T-helper 9 cell (primary cell): ENCODE measurements at places on chromosomes 7 and 10.

GRCh38 chr7:94683066-94683465 is 27.1 kb upstream of the SGCE start:
- no peak for DNase-seq

DNA sequence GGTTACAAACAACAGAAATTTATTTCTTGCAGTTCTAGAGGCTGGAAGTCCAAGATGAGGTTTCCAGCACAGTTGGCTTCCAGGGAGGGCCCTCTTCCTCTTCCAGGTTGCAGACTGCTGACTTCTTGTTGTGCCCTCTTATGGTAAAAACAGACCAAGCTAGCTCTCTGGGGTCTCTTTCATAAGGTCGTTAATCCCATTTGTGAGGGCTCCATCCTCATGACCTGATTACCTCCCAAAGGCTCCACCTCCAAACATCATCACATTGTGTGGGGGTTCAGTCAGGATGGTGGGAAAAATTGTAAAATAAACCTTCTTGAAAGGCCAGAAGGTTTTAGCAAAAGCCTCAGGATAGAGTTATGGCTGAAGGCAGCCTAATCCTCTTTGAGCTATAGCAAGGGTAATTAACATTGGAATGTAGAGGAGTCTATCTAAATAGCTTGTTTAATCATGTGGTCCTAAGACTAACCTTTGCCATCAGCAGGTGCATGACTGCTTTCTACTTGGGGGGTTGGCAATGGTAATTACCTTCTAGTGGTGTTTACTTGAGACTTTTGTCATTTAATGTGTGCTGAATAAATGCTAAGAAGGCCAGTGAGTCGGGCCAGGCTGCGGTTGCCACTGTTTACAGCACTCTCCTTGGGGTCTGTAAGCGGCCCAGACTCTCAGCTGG is 80.8 kb downstream of the PPP1R17 start:
- no peak for DNase-seq

GRCh38 chr7:54426406-54426805 is 115.8 kb upstream of the VSTM2A start:
- DNase-seq = no peak

DNA sequence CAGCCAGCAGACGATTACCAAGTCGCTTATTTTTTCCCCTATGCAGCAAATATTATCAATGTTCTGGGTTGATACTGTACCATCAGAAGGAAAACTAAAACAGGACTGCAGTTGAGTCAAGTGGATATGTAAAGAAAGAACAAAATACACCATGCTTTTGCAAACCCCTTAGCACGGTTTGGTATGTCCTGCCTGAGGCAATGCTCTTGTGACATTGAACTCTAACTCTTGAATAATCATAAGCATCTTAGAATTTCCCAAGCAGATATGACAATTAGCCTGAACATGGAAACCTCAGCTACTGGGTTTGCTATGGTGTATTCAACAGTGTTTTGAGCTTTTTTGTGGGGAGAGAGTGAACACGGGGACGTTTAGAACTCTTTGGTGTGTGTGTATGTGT is 107.4 kb downstream of the ETV1 start:
- no peak for DNase-seq

DNA sequence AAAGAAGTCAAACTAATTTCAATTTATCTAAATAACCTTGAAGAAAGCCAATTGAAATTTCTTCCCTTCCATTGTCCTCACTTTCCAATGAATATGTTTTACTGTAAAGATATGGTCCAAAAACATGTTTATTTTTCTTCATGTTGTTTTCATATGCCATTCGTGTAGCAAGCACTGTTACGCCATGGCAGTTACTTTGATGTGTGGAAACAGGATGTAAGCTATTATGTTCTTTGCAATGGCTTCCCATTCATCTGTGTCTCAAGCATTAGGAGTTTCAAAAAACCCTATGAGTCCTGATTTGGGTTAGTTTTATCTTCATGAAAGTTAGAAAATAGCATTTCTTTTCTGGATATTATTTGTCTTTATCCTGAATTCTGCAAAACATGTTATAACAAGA is 31.0 kb downstream of the GPR141 start:
- no peak for DNase-seq

GRCh38 chr10:101358706-101359300 is 4.8 kb downstream of the BTRC start:
- no peak for DNase-seq

GRCh38 chr10:52019077-52019555 is 295.0 kb upstream of the DKK1 start:
- no peak for DNase-seq

DNA sequence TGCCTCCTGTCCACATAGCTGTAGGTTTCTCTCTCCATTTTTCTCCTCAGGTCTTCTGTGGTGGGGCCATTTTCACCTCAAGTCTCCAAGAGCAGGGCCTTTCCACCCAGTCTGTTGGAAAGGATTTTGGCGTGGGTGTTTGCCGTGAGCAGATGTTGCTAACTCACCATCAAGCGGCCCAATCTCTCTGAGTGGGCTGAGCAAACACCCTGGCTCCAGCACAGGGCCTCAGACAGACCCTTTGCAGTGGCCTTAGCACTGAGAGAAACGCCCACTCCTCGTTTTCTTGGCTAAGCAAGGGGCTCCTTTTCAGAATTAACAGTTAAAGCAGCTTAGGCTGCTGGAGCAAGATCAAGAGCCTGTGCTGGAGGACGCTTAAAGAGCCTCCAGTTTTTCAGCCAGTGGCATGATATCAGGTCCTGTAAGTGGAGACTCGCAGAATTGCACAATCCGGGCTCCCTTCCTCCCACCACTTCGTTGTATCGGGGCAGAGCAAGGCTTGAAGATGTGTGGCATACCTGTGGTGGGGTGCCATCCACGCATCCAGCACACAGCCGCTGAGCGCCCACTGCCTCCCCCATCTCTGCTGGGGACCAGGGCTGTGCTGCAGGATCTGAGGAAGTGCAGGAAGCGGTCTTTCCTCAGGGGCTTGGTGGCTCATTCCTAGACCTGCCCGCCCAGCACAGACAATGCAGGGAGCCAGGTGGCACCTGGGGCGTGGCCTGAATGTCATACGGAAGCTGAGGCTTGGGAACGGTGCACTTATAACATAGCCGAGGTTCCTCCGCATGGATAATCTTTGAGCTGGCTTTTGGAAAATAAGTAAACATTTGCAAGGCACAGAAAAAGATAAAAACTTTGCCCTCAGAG is 142.7 kb downstream of the ADARB2 start:
- no peak for DNase-seq

DNA sequence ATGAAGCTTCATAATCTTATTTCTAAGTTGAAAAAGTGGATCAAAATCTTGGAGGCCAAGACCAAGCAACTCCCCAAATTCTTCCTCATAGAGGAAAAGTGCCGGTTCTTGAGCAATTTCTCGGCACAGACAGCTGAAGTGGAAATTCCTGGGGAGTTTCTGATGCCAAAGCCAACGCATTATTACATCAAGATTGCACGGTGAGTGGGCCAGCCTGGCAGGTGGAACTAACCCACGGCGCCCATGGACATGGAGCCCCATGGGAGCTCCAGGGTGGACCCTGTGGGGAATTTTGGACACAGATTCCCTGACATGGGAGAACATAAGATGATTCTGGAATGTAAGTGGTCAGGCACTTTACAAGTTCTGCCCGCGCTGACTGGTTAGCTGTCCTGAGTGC is 125.9 kb downstream of the TRRAP start:
- no peak for DNase-seq

DNA sequence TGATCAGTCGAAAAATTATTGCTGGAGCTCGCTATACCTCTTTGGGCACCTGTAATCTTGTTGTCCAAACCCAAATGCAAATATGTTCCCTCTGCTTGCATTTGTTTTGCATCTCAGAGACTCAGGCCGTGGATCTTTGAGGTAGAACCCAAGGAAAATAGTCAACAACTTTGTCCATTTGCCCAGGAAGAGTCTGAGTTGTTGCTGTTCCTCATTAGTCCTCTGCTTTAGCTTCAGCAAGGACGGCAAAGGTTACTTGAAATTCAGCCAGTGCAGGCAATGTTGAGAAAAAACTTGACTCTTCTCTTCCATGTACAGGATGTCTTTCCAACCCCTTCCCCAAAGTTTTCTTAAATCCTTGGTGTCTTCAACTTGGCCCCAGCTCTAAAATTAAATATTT is 45.8 kb downstream of the PDK4 start:
- no peak for DNase-seq

DNA sequence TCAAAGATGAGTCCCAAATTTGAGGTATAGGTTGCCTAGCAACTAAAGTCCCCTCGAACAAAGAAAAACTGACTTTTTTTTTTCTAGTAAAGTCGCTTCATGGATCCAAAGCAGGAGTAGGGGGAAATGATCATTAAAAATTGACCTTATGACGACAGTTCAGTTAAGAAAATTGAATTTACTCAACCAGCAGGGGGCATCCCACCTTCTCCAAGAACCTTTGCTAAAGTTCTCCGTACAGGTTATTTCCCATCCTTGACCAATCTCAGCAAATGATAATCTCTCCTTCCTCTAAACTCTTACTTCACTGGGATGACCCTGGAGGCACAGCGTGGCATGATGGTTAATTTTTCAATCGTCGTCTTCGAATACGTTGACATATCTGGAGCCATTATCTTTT is 228.3 kb downstream of the CALN1 start:
- no peak for DNase-seq

GRCh38 chr7:26792576-26792975 is 71.8 kb downstream of the SKAP2 start:
- no peak for DNase-seq

- no peak for DNase-seq
Measured at GRCh38 chr10:132962623-132963429, 20.5 kb upstream of the CFAP46 start.
